K562 (cell line): ENCODE measurements at places on chromosomes 3 and 15.

GRCh38 chr3:135811651-135812050 lies 153.9 kb upstream of the PPP2R3A start:
- no peak for DNase-seq

- DNase-seq, result no peak
These were observed at the start of gene ACAN for GRCh38 chr15:88803241-88803919. Gene ACAN, plus strand, starts transcription at chr15:88803436. Its CDS starts 32,771 bp downstream, at chr15:88836207.

DNA sequence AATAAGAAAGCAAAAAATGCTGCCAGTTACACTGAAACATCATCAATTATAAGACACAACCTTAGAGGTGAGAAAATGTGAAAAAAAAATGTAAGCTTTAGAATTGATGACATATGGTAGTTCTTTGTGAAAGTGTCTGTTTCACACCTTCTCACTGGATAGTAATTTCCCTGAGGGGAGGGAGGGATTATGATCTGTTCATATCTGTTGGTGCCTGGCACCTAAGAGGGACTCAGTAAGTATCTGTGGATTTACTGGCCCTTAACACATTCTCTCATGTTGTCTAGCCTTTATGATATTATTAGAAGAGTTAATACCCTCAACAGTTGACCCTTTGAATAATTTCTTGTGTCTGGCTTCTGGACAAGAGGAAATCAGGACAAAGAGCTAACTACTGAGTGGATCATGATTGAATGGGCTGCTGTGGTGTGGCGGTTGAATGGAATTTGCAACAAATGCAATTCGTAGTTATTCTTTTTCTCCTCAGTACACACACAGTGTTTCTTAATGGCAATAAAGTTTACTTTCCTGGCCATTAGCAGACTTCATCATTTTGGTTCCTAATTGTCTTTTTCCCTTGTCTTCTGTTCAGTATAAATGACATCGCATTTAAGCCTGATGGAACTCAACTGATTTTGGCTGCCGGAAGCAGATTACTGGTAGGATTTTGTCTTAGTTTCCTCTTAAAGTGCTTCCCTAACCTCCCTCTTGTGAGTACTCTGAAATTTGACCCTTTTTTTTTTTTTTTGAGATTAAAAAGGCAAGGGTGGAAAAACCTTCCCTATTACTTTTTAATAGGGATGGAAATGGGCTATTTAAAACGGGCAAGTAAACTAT lies 9.5 kb downstream of the IFT122 start:
- DNase-seq, result no peak

- DNase-seq, result no peak
These were observed 4.7 kb downstream of the NR1D2 start for GRCh38 chr3:23949784-23950183.

GRCh38 chr3:147654827-147655226 lies 245.7 kb downstream of the ZIC1 start:
- DNase-seq, result no peak

DNA sequence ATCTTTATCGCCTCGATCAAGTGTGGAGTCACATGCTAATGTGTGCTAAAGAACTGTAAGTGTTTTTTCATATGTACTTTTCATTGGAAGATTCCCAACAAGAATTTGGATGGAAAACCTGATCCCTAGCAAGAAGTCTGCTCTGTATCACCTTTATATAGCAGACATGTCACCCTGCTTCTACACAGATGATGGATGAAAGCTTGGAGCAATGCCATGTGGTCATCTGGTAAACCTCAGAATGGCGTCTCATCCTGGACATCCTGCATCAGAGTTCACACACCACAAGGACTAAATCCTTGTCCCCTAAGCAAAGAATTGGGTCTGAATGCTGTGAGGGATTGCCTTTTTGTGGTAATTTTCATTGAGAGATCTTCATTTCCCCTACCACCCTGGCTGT lies 42.1 kb upstream of the CTDSPL start:
- DNase-seq, result no peak

- DNase-seq, result no peak
These were observed 419.8 kb upstream of the AZI2 start for GRCh38 chr3:28768439-28768838.

GRCh38 chr15:41544650-41545015 lies 576 bp upstream of the RPAP1 start:
- no peak for DNase-seq

DNA sequence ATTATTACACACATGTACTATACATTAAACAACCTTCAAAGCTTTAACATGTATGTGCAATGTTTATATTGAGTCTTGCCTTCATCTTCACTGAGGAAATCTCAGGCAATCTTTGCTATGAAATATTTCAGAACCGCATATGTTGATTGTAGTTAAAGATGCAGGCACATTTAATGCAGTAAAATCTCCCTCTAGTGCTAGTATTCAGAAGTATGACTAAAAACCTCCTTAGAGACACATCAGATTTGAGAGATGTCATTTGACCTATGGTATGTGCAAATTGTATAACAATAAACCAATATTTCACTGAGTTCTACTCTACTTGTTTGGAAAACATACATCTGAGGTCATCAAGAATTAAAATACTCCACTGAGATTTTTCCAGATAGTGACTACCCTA lies 123.8 kb upstream of the C15orf61 start:
- DNase-seq, result no peak

GRCh38 chr3:169399068-169399467 lies 264.4 kb downstream of the MECOM start:
- no peak for DNase-seq

DNA sequence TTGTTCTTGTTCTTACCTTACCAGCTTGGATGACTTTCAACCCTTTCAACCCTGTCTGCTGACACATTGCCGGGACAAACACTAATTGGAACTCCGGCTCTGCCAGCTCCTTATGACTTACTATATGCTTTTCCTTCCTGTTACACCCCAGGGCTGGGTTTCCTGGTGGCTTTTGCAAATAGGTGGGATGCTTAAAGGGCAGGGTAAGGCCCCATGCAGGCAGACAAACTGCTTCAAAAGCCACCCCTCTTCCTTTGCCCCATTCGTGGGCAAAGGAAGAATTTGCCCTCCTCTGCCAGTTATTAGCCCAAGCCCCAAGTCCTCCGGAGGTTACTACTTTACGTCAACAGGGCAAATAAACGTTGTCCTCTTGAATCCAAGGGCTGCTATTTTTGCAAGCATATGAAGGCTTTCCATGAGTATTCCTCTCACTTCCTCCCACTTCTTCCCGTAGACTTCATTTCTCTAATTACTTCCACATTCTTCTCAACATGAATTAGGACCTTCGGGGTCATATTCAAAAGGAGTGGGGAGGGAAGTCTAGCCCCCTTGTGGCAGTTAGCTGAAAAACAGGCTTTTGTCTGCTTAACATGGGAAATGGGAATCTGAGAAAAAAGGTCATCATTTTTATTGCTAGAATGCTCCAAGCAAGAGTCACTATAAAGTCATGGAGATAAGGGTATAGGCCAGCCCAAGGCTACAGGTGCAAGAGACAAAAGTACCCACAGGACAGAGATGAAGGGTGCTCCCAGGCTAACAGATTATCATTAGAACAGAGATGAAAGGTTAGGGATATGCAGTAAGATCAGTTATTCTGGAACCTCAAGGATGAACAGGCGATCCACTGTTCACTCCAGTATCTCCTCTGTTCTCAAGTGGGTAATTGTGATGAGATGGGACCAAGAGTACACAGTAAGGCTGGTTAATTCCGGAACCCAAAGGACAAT lies 56.3 kb upstream of the FSTL1 start:
- peak; percentile 16 for DNase-seq

DNA sequence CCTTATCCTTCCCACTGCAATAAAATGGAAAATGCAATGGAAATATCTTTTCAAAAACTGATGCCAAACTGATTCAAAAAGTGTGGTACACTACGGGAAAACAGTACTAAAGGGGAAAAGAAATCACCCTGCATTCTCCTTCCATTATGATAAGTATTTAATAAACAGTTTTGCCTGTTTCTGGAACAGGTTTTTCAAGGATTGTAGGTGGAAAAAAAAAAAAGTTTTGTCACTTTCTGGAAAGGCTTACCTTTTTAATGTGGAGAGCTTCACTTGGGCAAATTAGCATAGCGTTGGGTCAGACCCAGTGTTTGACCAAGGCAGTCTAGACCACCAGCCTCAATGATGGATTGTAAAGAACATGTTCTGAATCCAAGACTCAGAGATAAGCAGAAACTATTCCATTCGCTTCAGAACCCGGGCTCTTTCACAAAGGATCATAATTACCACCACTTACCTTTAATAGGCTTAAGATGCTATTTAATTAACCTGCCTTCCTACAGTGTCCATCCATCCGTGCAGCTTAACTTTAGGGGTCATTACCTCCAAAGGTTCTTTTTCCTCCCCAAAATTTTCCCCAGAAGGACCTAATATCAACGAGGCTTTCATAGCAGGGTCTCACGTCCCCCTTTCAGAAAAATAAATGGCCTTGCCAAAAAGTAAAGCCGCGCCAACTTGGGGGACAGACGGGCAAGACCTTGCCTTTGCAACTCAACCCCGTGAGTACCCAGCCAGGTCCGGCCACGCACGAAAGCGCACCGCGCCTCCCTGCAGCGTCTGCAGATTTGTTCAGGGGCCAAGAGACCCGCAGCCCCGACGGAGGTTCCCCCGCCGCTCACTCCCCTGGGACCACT lies 1.0 kb downstream of the DCBLD2 start:
- DNase-seq, result no peak

DNA sequence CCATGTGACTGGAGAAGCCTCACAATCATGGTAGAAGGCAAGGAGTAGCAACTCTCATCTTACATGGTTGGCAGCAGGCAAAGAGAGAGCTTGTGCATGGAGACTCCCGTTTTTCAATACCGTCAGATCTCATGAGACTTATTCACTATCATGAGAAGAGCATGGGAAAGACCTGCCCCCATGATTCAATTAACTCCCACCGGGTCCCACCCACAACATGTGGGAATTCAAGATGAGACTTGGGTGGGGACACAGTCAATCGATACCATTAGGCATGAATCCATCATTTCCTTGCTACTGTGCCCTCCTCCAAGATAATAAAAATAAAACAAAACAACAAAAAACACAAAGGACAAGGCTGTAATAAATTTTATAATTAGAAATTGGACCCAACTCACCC lies 384.7 kb upstream of the MEIS2 start:
- no peak for DNase-seq

DNA sequence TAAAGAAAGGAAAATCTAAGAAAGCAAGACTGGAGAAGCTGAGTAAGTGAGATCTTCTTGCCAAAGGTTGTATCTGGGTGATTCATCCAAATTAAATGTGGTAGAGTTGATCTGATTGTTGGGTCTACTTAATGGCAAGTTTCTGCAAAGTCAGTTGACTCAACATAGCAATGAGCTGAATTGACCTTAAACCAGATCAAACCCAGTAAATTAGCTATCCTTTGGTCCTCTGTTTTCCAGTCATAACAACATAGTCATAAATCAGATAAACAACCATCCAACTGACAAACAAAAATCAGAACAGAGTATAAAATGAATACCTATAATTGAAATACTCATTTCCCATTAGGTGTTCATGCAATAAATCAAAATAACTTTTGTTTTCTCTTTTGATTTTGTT lies 142.6 kb upstream of the CFAP20DC start:
- DNase-seq, result no peak

GRCh38 chr3:183619624-183620251 lies 15.7 kb upstream of the KLHL24 start:
- DNase-seq, result peak; percentile 36

- DNase-seq, result no peak
These were observed 109.5 kb downstream of the CGGBP1 start for GRCh38 chr3:87949189-87949878.

DNA sequence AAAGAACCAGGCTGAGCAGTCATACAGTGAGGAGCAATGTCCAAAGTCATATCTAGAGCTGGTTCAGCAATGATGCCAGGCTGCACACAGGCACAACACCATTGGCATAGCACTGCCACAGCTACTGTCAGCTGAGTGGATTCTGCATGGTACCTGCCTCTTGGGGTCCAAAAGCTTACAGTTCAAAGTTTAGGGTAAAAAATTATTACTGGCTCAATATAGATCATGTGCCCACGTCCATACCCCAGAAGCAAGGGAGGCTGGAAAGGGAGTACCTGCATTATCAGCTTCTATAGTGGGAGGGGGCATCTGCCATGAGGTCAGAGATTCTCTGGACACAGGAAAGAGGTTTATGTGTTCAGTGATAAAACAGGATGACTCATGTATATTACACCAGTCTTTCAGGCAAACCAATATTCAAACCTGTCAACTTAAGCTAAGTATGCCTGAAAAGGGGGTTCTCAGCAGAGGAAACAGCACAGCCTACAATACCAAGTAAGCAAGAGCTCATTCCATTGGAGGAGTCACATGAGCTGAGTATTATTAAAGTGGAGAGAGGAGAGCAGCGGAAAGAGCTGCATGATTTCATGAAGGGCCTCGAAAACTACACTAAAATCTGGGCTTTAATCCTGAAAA lies 99.0 kb downstream of the ANO10 start:
- DNase-seq, result peak; percentile 28

DNA sequence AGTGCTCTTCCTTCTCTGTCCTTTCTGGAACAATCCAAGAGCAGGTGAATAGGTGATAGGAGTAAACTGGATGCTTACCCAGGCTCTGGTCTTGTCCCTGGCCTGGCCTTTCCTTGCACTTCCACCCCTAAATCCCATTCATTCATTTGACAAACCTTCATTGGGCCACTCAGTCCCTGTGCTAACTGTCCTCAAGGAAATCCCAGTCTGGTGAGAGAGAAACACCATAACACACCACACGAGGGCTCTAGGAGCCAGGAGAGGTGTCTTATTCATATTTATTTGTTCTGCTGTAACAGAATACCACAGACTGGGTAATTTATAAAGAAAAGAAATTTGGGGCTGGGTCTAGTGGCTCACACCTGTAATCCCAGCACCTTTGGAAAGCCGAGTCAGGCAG lies 22.8 kb downstream of the EFCC1 start:
- DNase-seq, result peak; percentile 22

GRCh38 chr3:14332392-14332791 lies 70.0 kb upstream of the SLC6A6 start:
- DNase-seq, result no peak

DNA sequence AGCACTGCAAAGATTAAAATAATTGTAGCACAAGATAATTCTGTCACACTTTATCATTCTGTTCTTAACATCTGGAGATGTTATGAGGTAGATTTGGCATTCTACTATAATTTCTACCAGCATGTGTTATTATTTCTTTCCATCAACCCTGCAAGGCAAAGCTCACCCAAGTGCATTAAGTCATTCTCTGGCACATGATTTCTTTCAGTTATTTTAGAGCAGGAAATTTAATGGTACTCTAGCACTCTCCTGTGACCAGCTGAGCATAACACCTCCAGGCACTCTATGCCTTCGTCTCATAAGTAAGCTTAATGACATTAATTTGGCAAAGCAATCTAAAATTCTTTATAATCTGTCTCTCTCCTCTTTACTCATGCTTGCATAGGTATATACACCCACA lies 300.2 kb upstream of the GPR149 start:
- DNase-seq, result no peak

DNA sequence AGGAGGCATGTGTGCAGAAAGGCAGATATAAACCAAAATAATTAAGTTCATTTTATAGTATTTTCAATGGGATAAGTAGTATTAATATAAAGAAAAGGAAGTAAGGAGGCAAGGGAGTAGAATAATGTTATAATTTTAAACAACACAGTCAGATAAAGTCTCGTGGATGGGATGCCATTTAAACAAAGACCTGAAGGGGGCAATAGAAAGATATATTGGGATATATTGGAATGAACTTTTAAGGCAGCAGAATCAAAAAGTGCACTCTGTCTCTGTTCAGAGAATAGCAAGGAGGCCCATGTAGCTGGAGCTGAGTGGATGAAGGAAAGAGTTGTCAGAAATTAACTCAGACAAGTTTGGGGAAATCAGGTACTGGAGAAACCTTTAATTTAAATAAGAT lies 158.7 kb downstream of the CGGBP1 start:
- no peak for DNase-seq

- no peak for DNase-seq
These were observed 30.4 kb downstream of the ZNF609 start for GRCh38 chr15:64490598-64491259.

- DNase-seq, result no peak
These were observed 141.7 kb upstream of the MBNL1 start for GRCh38 chr3:152127058-152127457.
